ENCODE measurements at places on chromosomes 2 and 18.

- DNase-seq: no peak
Observed at GRCh38 chr2:224870341-224870740, 154.2 kb upstream of the CCDC195 start.

- DNase-seq: no peak
Observed at GRCh38 chr18:77870199-77870598, 620.6 kb downstream of the GALR1 start.

DNA sequence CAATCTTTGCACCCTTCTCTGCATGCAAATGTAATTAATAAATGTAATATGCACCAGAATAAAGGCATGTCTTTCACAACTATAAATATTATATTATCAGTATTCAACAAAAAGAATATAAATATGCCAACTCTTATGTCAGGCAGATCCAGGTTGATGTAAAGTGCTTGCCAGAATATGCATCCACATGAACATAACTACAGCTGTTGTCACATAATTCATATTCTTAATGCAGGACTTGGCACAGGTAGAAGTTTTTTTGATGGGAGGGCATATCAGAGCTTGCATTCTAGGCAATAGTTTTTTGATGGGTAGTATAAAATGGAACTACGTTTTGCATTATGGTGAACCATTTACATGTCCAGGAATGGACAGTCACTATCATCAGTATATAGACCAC lies 544.3 kb downstream of the ZNF804A start:
- DNase-seq: no peak

GRCh38 chr2:23286758-23287704 lies 97.9 kb upstream of the KLHL29 start:
- DNase-seq: no peak

DNA sequence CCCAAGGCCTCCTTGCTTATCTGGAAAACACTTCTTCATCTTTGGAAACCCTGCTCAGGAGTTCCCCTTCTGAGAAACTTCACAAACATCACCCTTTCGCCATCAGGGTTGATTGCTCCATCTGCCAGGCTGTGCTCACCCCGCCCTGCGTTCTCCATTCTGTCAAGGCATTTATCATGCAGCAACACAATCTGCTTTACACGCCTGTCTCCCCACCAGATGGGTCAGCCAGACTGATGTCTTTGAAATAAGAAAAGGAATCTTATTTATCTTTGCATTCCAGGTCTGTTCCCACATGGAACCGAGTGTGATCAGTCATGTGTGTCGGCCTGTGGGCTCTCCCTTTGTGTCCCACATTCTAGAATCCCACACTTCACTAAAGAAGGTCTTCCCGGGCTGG lies 110.0 kb upstream of the ARL4C start:
- no peak for DNase-seq

GRCh38 chr2:144237830-144238627 lies 281.9 kb downstream of the ZEB2 start:
- DNase-seq: no peak

GRCh38 chr2:164150604-164151003 lies 414.8 kb upstream of the FIGN start:
- DNase-seq: no peak

DNA sequence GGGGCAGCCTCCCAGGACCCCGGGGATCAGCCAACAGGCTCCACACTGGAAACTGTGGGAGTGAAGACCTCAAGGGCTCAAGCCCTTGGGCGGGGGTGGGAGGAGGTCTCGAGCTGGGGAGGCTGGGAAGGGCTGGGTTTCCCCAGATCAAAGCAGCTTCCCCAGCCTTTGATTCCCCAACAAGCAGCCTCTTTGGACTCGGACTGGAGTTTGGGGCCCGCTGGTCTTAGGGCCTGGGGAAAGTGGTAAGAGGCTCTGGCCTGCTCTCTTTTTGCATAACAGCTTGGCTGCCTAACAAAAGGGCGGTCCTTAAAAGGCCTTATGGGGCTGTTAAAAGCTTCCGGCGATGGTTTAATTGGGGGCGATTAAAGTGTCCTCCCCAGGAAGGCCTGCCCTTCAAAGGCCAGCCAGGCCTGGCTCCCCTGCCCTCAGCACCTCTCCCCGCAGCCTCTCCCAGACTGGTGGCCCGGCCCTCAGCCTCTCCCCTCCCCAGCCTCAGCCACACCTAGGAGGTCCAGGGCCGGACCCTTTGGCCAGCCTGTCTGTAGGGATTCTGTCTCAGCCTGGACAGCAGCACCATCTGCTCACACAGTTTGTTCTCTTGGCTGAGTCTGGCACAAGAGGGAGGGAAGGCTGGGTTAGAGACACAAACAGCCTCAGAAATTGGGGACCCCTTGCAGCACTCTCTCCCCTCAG lies 39.6 kb downstream of the ZFP36L2 start:
- no peak for DNase-seq

DNA sequence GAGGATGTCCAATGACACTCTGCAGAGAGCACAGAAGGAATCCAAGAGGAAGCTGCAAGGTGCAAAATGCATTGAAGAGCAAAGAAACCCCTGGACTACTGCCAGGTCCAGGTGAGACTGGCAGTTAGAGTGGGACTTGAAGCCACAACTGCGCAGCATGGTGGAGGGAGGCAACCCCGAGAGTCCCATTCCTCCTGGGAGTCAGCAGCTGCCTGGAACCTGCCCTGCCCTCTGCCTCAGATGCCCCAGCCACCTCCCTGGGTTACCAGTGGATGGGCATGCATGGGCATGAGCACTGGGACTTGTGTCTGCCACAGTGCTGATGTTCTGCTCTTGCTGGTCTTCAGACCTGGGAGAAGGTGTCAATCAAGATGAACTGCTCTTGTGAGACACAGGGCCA lies 43.2 kb downstream of the ANKMY1 start:
- no peak for DNase-seq

DNA sequence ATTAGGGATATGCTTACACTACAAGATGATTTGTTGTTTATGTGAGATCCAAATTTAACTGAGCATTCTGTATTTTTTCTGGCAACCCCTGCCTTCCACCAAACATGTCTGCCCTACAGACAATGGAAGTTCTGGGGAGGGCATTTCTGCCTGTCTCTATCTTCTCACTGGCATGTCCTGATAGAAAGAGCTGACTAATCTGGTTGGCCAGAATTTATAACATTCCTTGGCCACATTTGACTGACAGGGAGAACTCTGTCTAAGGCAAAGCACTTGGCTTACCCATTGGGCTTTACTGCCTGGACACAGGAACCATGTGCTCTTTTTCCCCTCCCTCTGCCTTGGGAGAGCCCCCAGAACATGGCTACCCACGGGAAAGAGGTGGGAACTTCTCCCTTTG lies 70.6 kb upstream of the TMEM178A start:
- DNase-seq: no peak

- no peak for DNase-seq
Observed at GRCh38 chr18:57921708-57922107, 118.6 kb upstream of the ATP8B1 start.

- DNase-seq: no peak
Observed at GRCh38 chr18:73431620-73432019, 563.8 kb upstream of the NETO1 start.

- no peak for DNase-seq
Observed at GRCh38 chr2:209977386-209978239, 24.8 kb upstream of the RPE start.

DNA sequence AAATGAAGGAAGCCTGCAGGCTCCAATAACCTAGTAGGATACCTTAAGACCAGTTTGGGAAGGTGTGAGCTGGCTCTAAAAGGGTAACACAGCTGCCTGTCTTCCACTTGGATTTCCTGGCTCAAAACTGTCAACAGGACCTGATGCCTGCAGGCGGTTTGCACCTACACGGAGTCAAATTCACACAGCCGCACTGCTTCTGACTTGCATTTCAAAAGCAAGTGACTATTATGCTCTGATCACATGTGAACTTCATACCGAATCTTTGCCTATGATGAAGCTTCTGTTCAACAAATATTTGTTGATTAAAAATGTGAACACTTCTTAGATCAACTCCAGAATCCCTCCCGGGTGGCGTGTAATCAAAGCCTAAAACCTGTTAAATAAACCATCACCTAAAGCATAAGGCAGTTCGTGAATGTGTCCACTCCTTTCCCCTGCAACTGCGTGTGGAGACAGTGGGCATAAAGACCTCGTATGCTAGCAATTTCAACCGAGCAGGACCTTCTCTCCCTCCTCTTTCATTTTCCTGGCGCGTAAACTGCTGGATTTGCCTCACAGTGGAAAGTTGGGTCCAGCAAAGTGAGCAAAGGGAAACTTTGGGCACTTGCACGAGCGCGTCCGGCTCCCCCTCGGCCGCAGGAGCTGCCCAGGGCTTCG lies 784 bp downstream of the CRACDL start:
- DNase-seq: no peak

GRCh38 chr2:7837237-7837760 lies 844.6 kb upstream of the ID2 start:
- no peak for DNase-seq

- DNase-seq: no peak
Observed at GRCh38 chr2:46229134-46230063, 67.8 kb upstream of the EPAS1 start.

GRCh38 chr2:156845806-156846558 lies 409.8 kb downstream of the GPD2 start:
- DNase-seq: no peak

- no peak for DNase-seq
Observed at GRCh38 chr2:239946864-239947728, 78.0 kb downstream of the NDUFA10 start.

GRCh38 chr2:208182835-208183234 lies 7.0 kb downstream of the C2orf80 start:
- DNase-seq: no peak

DNA sequence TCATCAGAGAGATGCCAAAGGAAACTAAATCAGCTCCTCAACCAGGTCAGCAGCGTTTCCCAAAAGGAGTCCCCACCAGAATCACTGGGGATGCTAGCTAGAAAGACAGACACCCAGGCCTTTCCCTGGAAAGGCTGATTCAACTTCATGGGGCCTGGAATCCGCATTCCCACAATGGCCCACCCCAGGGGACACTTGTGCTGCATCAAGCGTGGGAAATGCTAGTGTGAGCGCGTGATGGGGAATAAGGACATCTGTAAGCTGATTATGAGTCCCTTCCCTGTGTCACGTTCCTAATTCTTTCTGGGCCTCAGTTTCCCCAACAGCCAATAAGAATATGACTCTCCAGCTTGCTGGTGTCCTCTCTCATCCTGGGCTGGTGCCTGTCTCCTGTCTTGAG lies 2.2 kb upstream of the WNT10A start:
- DNase-seq: no peak

DNA sequence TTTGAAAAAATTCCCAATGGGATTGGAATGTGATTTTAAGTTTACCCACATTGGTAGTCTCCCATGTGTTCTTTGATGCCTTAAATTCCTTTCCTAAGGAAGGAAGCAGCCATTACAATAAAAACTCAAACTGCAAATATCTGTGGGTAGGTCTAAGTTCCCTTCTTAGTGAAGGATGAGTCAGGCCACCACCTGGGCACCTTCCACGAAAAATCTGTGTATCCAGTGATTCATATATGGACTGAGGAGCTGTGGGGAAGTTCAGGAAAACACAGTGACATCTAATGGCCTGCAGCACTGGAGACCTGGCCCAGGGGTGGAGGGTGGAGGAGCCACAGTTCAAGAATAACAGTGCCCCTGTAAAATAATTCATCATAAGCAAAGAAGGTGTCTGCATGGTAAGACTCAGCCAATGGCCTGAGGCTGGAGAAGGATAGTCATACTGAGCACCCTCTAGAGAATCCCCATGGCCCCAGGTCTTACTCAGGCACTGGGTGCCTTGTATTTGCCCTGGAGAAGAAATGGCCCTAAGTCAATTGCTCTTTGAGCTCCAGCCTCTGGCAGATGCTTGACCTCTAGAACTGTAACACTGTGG lies 248.6 kb downstream of the SP3 start:
- DNase-seq: no peak

DNA sequence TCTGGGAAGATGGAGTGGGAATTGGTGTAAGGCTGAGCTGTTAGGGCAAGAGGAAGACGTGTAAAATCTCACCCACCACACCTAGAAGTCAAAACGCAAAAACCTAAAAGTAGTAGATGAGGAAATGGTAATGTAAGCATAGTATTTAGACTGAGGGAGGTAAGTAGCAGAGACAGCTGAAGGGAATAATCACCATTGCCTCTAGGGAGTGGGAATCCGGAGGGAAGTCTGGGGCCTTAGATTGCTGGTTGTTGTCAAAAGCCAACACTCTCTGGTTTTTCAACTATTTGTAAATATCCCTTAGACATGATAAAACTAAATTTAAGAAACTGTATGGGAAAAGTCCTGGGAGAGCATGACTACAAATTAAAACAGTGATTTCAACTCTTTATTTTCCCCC lies 28.7 kb upstream of the MYCN start:
- DNase-seq: no peak

GRCh38 chr2:205743137-205743536 lies 60.8 kb downstream of the NRP2 start:
- no peak for DNase-seq

DNA sequence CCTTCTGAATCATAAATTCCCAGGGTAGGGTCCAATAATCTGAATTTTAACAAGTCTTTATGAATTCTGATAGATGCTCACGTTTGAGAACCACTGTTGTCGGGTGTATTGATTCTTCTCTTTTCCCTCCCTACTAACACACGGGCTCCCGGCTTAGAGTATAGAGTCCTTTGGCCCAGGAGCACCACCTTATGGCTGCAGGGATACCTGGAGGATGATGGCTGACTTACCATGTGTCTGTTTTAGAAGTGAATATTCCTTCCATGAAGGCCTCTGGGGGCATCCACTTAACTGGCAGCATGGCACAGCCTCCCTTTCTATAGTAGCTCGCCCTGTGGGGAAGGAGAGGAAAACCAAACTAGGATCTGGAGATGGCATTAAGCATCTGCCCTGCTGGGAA lies 91.7 kb downstream of the CLIP4 start:
- DNase-seq: no peak

DNA sequence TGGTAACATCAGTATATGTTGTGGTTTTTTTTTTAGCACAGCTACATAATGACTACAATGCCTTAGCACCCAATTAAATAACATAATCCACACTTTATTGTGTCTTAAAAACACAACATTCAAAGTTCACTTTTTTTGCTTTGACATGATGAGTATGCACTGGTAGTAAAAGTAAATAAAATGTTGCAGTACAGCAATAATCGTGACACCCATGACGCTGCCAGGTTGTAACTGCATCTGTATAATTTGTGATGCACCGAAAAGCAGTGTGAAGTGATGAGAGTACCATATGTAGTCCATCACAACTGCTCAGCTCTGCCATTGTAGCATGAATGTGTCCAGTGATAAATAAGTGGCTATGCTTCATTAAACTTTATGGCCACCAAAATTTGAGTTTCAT lies 15.7 kb downstream of the PPP1CB start:
- DNase-seq: no peak

- DNase-seq: no peak
Observed at GRCh38 chr2:150542172-150542571, 54.7 kb upstream of the RND3 start.

DNA sequence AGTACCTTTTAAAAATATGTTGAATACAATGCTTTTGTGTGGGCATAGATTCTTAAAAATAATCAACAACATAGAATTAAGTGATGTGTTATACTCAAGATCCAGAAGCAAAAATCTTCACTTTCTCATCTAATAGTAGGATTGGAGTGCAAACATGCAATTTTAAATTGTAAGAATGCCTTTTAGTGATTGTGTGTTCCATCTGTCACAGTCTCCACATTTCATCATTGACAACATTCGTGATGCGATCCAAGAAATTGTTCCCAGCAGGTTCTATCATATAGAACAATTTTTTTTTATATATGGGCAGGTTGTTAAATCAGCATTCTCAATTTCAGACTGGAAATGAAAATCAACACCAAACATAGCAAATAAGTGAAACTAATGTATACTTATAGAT lies 1671.8 kb upstream of the SLC39A10 start:
- DNase-seq: no peak

All from activated T-helper 1 cell treated with anti-CD3 and anti-CD28 coated beads, Interleukin-2, amount 50 U/mL, for 16 hours (primary cell).